Left cardiac atrium (tissue), 4 donors: ENCODE measurements at places on chromosomes 4 and X.

- DNase-seq, result no peak
Observed at GRCh38 chr4:184727430-184727829, 6.5 kb downstream of the CENPU start.

GRCh38 chrX:39996536-39996935, 101.2 kb downstream of the BCOR start:
- no peak for DNase-seq

DNA sequence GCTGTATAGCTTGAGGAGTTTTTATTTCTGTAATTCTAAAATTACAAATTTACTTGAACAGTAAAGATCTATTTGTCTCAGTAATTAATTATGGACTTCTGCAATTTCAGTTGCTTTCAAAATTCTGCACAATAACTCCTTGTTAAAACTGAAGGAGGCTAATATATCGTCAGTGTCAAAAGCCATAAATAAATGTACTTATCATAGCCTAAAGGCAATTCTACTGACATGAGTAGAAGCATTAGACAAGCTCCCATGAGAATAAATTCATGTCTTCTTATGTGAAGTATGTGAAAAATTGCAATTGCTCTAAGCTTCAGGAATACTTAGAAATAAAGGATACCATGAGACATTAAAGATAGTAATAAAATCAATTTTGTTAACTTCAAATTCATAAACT, 381.2 kb upstream of the PCDH10 start:
- DNase-seq, result no peak

- DNase-seq, result no peak
Observed at GRCh38 chr4:177419434-177419833, 22.8 kb downstream of the AGA start.
